ENCODE measurements at places on chromosomes 4 and X.

- DNase-seq: no peak
These were observed 47.7 kb upstream of the SORCS2 start for GRCh38 chr4:7144374-7145290.

DNA sequence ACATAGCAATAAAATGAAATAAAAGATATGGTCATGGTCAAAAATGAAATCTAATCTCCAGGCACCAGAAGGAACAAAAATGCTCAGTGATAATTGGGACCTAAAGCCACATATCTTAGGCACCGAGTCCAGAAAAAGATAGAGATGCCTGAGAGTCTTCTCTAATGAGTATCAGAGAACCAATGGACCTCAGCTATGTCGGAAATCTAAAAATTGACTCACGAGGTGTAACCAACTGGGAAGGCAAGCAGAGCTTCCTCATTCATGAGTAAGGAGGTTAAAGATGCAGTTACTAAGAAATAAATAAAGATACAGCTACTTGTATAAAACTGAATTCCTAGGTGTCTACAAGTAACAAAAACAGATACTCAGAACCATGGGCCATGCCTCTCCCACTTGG is 72.1 kb downstream of the KLHL34 start:
- no peak for DNase-seq

DNA sequence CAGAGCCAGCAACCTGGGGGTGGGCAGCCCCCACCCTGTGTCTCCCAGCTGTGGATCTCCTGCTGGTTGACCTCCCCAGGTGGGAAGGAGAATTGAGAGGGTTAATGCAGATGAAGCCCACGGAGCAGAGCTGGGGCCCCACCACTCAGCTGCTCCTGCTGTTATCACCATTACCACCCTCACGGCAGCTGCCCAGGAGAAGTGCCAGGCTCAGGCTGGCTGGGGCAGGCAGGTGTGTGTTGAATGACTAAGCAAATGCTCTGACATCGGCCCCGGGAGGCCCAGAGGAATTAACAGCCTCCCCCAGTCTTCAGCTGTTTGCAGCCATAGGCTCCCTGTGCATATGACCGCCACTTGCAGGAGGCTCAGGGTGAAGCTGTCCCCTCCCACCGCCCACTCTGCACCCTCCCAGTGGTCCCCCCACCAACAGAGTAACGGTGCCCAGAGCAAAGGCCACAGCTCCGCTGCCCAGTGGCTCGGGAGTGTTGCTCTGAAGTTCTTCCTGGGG is 133.8 kb downstream of the CPZ start:
- DNase-seq: no peak

GRCh38 chr4:163391756-163392155 is 48.1 kb downstream of the NPY5R start:
- DNase-seq: no peak

- DNase-seq: peak; percentile 54
These were observed at the start of gene PRDM8 for GRCh38 chr4:80196922-80197573. PRDM8 (plus strand) TSS chr4:80197503; CDS start chr4:80200081, 2,578 bp downstream.

DNA sequence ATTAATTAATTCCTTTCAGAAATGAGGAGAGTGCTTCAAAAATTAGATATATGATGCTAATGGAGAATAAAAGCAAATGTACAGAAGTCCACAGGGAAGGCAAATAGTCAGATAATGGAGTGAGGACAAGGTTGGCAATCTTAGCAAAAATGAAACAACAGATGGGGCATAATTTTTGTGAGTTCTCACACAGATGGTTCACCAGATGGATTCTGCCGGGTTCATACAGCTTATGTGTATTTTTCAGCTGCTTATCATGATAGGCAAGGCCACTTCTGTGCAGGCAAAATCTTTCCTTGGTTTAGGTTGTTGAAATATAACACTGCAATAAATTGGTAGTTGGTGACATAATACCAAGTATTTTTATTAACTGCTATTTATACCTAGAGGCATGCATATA is 1539.0 kb upstream of the IGFBP7 start:
- no peak for DNase-seq

DNA sequence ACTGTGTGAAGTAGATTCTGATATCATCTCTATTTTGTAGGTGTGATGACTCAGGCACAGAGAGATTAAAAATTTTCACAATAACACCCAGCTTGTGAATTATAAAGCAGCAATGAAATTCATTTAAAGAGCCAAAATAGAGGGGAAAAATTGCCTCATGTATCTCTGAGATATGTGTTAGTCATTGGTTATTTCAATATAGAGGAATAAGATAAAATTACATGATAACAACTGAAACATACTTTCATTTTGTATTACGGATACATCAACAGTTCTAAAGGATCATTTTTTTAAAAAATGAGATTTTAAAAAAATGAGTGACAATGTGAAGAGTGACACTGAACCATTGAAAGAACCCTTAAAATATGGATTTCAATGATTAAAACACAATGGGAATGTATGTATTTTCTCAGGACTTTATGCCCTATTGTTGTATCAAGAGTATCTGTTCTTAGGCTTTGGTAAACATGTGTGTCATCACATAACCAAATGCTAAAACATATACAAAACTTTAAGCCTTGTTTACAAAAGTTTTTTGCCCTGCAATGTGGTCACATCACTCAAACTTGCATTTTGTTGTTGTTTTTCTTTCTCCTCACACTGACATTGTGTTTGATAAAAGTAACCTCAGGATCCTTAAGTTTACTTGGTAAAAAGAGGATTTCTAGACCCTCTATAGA is 221.3 kb downstream of the ANTXR2 start:
- DNase-seq: no peak

DNA sequence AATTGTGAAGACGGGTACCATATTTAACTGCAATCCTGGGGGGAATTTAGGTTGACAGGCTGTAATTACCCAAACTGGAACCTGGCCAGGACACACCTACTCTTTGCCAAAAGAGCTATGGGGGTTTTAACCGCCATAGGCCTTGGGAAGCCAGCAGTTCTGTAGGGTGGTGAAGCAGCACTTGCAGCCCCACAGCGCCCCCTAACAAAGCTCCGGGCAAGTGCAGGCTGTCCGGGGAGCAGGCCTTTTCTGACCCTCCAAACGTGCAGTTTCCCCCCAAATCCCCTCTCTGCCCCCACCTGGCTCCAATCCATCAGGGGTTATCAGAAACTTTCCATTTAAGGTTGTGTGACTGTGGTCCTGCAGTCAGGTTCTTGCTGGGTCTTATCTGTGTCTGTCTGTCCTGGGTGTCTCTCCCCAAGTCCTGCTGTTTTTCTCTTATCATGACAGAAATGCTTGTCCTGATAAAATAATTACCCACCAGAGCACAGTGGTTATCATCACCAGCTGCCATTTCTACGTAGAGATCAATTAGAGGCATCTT is 350.9 kb downstream of the MID1IP1 start:
- peak; percentile 63 for DNase-seq

DNA sequence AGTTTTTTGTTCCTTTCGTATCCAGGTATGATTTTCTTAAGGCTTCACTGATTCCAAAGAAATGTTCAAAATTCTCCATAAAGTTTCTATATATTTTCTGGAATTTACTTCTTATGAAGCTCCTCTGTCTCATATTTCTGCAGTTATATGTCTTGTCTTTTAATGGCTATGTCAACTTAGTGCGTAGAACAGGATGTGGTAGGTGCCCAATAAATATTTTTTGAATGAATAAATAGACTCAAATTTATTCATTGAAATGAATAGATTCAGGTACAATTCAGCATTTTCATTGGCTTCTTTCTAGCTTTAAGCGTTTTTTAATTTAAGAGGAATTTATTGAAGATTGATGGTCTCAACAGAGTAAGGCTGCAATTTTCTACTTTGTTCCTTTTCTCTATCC is 231.9 kb upstream of the BOD1L1 start:
- DNase-seq: no peak

GRCh38 chr4:156830351-156830750 is 141.2 kb downstream of the PDGFC start:
- no peak for DNase-seq

- DNase-seq: no peak
These were observed 10.1 kb downstream of the RADX start for GRCh38 chrX:106621836-106622235.

- no peak for DNase-seq
These were observed 36.1 kb downstream of the COQ2 start for GRCh38 chr4:83248486-83248885.

GRCh38 chr4:180028682-180029081 is 2214.5 kb upstream of the TENM3 start:
- peak; percentile 7 for DNase-seq

GRCh38 chr4:3345384-3345783 is 52.6 kb downstream of the RGS12 start:
- no peak for DNase-seq
